A549 treated with Mapracorat at 1 μM for 4 hours (cell line): ENCODE measurements at places on chromosomes 2 and 18. TPM values are rescaled to one million over a fixed set of nuclear protein-coding genes. Genes with fewer than 3 reads are reported as not detected.

Gene FBXO48
- 0.39 to 0.61 TPM (median 0.55 TPM) in 5 replicates for total RNA-seq

Gene RPRM
- 0.12 TPM in 1 of 5 replicates, not detected in the others for total RNA-seq

Gene CEBPZOS
- 38.3 to 43.0 TPM (median 40.4 TPM) in 5 replicates for total RNA-seq

Gene LIMS1
- 35.7 to 70.0 TPM (median 56.7 TPM) in 5 replicates for total RNA-seq

Gene TTN
- total RNA-seq = under 0.01 TPM in 4 of 5 replicates, not detected in the other

Gene MFSD2B
- 0.11 to 0.64 TPM (median 0.59 TPM) in 5 replicates for total RNA-seq

Gene PLCL1
- not detected in 5 replicates for total RNA-seq

Gene CHRNA1
- total RNA-seq = not detected in 5 replicates

Gene LRATD1
- 0.05 to 0.08 TPM (median 0.07 TPM) in 4 of 5 replicates, not detected in the other for total RNA-seq

Gene NR4A2
- total RNA-seq = 1.4 to 3.0 TPM (median 2.1 TPM) in 5 replicates

Gene NCKAP5
- total RNA-seq = 0.68 to 1.1 TPM (median 0.90 TPM) in 5 replicates

Gene ITGB6
- 0.48 to 0.95 TPM (median 0.83 TPM) in 5 replicates for total RNA-seq

Gene CIB4
- total RNA-seq = 0.31 to 0.38 TPM (median 0.35 TPM) in 3 of 5 replicates, not detected in the others

Gene MEIS1
- 1.2 to 2.6 TPM (median 1.6 TPM) in 5 replicates for total RNA-seq

Gene APLF
- 0.64 to 0.87 TPM (median 0.80 TPM) in 5 replicates for total RNA-seq

Gene OTOS
- total RNA-seq = not detected in 5 replicates

Gene TMEM178A
- 0.12 to 0.27 TPM (median 0.18 TPM) in 4 of 5 replicates, not detected in the other for total RNA-seq

Gene SERPINB13
- total RNA-seq = not detected in 5 replicates

Gene SIX2
- total RNA-seq = 0.96 to 1.4 TPM (median 1.2 TPM) in 5 replicates

Gene XRCC5
- total RNA-seq = 169 to 199 TPM (median 184 TPM) in 5 replicates

Gene ICA1L
- total RNA-seq = 1.8 to 2.8 TPM (median 2.1 TPM) in 5 replicates

Gene DLGAP1
- 0.03 TPM in 1 of 5 replicates, not detected in the others for total RNA-seq

Gene GPR35
- total RNA-seq = 0.50 to 1.1 TPM (median 0.67 TPM) in 5 replicates

Gene HOXD3
- 0.20 to 0.30 TPM in 2 of 5 replicates, not detected in the others for total RNA-seq

Gene GNLY
- total RNA-seq = 0.23 to 0.30 TPM in 2 of 5 replicates, not detected in the others

Gene MREG
- total RNA-seq = 4.2 to 5.3 TPM (median 4.9 TPM) in 5 replicates

Gene COLEC12
- 0.03 to 0.11 TPM (median 0.06 TPM) in 5 replicates for total RNA-seq

Gene PLGLB2
- total RNA-seq = 0.19 to 0.35 TPM (median 0.27 TPM) in 4 of 5 replicates, not detected in the other

Gene EGR4
- total RNA-seq = 0.20 to 0.34 TPM (median 0.28 TPM) in 5 replicates

Gene NEMP2
- total RNA-seq = 7.1 to 9.7 TPM (median 7.8 TPM) in 5 replicates

Gene ANXA4
- 338 to 389 TPM (median 363 TPM) in 5 replicates for total RNA-seq

Gene CCDC68
- 3.3 to 6.5 TPM (median 5.6 TPM) in 5 replicates for total RNA-seq

Gene RSAD2
- total RNA-seq = 0.20 to 0.66 TPM (median 0.34 TPM) in 5 replicates

Gene APCDD1
- not detected in 5 replicates for total RNA-seq

Gene LINC00305
- total RNA-seq = not detected in 5 replicates

Gene NEB
- total RNA-seq = 0.18 to 0.34 TPM (median 0.23 TPM) in 5 replicates

Gene ROCK1
- total RNA-seq = 15.8 to 21.8 TPM (median 20.6 TPM) in 5 replicates
